ENCODE measurements at places on chromosomes 5 and 9.

DNA sequence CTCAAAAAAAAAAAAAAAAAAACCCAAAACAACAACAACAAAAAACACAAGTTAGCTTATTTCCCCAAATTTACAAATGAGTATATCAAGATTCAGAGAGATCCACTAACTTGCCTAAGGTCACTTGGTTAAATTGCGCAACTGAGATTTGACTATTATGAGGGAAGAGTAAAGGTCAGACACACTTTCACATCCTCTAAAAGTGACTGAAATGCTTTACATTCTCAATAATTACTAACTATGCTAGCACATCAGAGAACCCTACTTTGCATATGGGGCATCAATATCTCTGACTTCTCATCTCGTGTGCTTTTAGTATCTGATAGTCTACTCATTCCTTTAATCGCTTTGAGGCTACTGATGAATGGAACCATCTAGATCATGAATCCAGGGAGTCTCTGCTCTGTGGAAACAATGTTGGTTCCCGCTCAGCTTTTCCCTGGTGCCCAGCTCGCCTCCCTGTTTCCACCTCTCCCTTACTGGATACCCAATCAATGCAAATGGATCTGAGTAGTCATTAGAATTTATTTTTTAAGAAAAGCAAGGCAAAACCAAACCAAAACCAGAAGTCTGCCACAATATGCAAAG lies 182.1 kb upstream of the TRIM32 start:
- DNase-seq = no peak

DNA sequence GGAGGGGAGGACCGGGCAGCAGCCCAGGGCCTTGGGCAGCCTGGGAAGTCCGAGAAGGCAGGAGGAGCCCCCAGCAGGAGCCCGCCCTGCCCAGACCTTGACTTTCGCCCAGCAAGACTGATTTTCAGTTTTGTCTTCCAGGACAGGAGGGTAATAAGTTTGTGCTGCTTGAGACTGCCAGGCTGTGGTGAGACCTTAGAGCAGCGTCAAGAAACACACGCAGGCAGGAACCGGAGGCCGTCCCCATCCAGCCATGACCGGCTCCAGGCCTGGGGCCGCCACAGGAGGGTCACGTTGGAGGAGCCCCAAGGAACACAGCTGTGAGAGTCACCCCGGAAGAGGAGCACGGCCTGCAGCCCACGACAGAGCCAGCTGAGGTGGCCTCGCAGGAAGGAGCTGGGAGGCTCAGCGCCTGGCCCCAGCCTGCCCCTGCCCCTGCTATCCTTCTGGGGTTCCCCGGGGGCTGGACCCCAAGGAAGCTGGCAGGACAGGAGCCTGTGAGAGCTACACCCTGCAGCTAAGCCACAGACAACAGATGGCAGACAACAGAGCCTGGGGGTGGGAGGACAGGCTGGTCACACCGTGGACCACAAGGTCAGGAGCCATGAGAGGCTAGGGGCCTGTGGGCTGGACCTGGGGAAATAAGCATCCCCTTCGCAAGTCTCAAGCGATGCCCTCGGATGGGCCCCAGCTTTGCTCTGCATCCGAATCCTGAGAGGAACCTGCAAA lies 126.0 kb upstream of the FAM120A start:
- no peak for DNase-seq

GRCh38 chr5:78589923-78590322 lies 58.6 kb downstream of the LHFPL2 start:
- DNase-seq = no peak

DNA sequence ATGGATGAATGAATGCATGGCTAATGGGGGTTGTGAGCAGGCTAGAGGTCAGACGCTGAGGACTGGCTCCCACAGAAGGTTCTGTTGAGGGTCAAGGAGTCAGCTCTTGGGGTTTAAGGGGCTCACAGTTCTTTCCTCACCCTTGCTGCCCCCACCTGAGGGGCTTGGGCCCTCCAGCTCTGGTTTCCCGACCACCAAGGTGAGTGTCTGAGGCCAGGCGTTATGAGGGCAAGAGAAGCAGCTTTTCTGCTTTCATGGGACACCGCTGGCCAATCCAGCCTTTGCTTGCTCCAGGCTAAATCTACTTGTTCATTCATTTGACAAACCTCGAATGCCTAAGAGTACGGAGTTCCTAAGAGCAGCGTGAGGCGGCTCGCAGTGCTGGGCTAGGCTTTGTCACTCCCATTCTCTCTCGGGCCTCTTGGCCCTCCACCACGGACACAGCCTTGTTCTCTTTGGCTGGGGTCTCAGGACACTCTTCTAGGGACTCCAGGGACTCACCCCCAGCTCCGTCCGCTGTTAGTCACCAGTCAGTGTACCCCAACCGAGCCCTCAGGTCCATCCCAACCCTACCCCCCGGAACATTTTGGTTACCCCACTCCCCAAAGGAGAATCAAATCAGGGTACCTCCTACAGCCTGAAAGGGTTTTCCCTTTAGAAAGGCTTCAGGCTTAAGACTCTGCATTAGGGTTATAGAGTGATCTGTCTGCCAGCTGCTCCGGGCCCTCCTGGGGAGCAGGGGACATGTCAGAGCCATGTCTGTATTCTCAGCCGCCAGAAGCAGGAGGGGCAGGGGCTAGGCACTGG lies 210.1 kb upstream of the MVB12B start:
- no peak for DNase-seq

GRCh38 chr5:66518753-66519152 lies 77.4 kb upstream of the MAST4 start:
- peak; percentile 23 for DNase-seq

DNA sequence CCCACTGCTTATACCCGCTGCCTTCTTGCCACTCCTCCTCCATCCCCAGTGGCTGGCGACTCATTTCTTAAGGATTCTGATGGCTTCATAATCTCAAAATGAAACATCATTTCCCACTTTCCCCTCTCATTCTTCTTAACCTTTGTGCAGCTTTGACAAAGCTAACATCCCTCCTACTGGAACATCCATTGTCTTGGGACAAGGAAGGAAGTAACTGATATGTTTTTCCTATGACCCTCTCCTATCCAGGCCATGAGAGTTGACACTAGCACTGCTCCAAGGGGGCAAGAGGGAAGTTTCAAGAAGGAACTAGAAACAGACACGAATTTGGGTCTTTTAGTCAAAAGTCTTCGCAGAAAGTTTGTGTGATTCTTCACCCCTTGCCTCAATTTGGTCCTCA lies 71.7 kb upstream of the SNX2 start:
- DNase-seq = no peak

- DNase-seq = peak; percentile 80
Observed at GRCh38 chr5:2752059-2752820, 763 bp upstream of the IRX2 start.

- DNase-seq = no peak
Observed at GRCh38 chr9:129100383-129101169, 10.0 kb downstream of the CRAT start.

DNA sequence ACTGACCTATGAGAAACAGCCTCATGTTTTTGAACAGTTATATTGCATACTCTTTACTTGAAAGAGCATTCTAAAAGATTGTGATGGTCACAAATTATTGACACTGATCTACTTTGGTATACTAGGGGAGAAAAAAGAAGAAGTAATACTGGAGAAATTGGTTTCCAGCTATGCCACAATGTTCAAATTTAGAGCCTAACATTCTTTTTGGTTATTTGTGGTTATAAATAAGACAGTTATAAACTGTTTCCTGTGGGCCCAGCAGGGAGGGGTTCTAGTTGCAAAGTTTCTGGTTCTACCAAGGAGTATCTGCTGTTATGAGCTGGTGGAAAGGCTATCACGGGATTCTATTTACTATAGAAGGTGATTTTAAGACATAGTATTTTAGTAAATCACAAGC lies 4.8 kb downstream of the CWC27 start:
- DNase-seq = no peak

GRCh38 chr5:150619359-150620230 lies 20.9 kb upstream of the SYNPO start:
- peak; percentile 64 for DNase-seq

DNA sequence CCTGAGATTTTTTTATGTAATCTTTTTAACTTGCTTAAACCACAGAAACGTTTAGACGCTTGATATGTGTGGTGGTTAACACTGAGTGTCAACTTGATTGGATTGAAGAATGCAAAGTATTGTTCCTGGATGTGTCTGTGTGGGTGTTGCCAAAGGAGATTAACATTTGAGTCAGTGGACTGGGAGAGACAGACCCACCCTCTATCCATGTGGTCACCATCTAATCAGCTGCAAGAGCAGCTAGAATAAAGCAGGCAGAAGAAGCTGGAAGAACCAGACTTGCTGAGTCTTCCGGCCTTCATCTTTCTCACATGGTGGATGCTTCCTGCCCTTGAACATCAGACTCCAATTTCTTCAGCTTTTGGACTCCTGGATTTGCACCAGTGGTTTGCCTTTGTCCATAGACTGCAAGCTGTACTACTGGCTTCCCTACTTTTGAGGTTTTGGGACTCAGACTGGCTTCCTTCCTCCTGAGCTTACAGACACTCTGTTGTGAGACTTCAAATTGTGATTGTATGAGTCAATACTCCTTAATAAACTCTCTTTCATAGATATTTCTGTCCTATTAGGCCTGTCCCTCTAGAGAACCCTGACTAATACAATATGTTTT lies 816.0 kb upstream of the CDH9 start:
- DNase-seq = no peak

DNA sequence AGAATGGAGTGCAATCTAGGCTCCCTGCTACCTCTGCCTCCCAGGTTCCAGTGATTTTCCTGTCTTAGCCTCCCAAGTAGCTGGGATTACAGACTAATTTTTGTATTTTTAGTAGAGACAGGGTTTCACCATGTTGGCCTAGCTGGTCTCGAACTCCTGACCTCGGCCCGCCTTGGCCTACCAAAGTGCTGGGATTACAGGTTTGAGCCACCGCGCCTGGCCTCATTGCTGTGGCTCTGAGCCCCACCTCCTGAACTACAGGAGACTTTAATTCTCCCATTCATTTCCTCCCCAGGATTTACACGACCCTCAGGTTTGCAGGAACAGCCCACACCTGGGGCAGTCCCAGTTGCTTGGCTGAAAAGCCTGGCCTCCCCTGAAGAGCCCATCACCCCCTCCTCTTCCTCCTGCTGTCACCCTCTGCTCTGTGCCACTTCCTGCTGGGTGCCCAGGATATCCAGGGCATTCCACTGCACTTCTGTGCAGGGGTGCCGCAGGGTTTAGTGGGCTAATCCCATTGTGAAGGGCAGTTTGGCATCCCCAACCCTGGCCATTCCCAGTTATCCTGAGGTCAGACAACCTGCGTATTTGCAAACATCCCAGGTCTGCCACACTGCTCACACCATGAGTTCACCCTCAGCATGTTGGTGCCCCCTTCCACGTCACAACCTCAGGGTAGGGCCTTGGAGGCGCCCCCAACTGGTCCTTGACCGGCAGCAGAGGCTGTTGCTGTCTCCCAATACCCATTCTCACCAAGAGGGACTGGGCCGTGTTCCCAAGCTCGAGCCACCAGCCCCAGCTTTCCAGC lies 265.0 kb upstream of the IRX4 start:
- DNase-seq = no peak

- DNase-seq = no peak
Observed at GRCh38 chr5:1462358-1462757, 17.1 kb upstream of the SLC6A3 start.

DNA sequence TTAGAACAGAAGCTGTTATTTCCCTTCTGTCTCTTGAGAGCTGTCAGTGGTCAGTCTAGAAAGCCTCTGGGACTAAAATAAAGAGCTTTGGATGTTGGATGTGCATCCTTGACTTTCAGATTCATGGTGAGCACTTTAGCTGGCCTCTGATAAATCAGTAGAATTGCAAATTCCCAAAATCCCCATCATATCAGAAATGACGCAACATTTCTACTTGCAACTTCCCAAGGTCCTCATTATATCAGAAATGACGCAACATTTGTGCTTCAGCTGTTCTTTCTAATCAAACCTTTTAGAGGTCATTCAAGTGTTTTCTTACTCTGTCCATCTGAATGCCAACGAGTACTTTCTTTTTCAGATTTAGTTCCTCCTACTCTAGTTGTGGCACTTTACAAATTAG lies 167.3 kb upstream of the MOCS2 start:
- DNase-seq = no peak

DNA sequence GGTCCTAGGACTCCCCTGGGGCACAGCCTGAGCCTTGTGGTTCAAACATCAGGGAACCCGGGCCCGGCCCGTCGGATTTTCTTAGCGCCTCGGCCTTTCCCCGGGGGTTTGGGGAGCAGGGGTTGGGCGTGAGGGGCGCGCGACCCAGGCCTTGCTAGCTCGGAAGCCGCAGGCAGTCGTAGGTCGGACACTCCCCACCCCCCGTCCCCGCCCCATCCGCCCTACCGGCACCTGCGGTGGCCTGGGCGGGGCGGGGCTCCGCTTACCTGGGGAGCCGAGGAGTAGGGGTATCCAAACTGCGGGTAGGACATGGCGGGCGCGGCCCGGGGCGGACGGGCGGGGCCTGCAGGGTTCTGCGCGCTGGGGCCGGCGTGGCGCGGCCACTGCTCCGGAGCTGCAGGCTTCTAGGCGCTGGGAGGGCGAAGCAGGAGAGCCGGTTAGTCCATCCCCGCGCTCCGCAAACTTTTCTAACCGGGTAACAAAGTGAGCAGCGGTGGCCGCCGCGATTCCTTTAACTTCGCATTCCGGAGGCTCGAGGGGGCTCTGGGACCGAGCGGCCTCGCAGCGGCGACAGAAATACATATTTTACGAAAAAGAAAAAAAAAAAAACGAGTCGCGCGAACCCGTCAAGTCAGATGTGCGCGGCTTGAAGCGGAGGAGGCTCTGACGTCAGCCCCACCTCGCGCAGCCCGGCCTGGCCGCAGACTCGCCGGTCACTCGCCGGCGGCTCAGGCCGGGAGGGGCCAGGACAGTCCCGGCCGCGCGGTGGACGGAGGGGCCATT lies at the start of gene IRX4:
Gene IRX4 (minus strand): TSS at position 589 of the 783 bp plus-strand sequence. CDS start 278 bp downstream, at position 311.
- DNase-seq = peak; percentile 10

GRCh38 chr9:89480825-89481537 lies 16.9 kb downstream of the SEMA4D start:
- no peak for DNase-seq

DNA sequence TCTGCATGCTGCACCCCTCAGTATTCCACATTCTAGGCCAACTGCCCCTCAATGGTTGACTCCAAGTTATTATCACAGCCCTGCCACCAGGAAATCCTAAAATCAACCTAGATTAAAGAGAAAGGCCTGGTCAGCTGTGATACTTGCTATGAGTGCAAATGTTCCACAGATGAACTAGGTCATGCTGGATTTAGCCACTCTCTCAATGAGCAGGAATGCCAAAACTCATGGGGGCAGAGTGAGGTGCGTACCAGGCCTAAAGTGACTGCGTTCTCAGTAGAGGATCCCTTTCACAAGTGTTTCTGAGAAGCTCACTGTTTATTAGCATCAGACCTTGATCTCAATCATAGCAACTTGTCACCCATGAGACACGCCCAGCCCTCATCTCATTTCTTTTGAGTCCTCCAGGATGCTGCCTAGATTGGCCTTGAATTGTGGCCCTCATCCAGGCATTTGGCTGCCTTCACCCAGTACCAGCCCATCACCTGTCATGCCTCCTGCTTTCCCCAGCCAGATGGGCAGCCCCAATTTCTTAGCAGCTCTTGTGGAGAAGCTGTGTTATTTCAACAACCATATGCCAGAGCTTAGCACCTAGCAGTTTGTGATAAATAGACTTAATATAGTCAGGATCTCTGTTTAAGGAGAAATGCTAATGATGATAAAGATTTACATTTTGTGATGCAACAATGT lies 383.9 kb downstream of the CTNND2 start:
- no peak for DNase-seq

Measured in EL (cell line).